ENCODE measurements at places on chromosomes 11 and 22. TPM values are rescaled to one million over a fixed set of nuclear protein-coding genes. Genes with fewer than 3 reads are reported as not detected.

SOX6 gene
- total RNA-seq, result 7.9 TPM

RASGRP2 gene
- total RNA-seq, result 0.42 TPM

PHOX2A gene
- total RNA-seq, result not detected

LRRC56 gene
- total RNA-seq, result 0.08 TPM

CHST1 gene
- total RNA-seq, result not detected

GRCh38 chr22:32587449-32587848 lies 112.8 kb downstream of the FBXO7 start:
- no peak for DNase-seq

DNA sequence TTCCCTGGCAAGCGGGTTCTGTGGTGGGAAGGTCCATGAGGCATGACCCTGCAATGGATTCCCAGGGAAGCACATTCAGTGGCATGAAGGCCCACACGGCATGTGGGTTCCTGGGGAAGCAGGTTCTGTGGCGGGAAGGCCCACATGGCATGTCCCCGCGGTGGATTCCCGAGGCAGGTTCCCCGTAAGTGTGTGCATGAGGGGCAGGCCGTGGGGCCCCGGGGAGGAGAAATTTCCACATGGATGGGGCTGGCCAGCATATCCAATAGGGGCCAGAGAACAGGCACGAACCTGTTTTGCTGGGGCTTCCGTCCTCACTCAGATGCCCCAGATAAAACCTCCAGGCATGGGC lies 83.7 kb downstream of the PHF21B start:
- no peak for DNase-seq

- no peak for DNase-seq
These were observed 32.1 kb upstream of the ZNF143 start for GRCh38 chr11:9428706-9429105.

DNA sequence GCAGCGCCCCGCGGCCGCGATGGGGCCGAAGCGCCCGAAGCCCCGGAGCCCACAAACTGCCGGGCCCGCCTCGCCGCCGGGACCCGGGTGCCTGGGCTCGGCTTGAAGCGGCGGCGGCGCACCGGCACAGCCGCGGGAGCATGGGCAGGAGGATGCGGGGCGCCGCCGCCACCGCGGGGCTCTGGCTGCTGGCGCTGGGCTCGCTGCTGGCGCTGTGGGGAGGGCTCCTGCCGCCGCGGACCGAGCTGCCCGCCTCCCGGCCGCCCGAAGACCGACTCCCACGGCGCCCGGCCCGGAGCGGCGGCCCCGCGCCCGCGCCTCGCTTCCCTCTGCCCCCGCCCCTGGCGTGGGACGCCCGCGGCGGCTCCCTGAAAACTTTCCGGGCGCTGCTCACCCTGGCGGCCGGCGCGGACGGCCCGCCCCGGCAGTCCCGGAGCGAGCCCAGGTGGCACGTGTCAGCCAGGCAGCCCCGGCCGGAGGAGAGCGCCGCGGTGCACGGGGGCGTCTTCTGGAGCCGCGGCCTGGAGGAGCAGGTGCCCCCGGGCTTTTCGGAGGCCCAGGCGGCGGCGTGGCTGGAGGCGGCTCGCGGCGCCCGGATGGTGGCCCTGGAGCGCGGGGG lies 346 bp downstream of the FJX1 start:
- DNase-seq, result peak; percentile 63

DNA sequence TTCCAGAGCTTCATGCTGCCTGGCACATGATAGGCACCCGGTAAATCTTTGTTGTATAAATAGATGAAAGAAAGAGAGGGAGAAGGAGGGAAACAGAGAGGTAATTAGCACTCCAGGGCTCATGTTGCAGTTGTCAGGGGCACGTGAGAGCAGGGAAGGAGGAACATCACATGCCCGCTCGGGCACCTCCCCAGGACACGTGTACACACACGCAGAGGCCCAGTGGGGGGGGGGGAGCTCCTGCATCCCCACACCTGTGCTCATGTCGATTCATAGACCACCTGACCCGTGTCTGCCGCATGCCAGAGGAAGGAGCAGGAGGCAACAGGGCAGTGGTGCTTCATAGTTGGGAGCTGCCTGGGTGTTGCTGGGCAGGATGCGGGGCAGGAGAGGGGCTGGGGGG lies 37.1 kb upstream of the NNMT start:
- DNase-seq, result no peak

Data from SJCRH30 (cell line).